GM23248 (cell line): ENCODE measurements at places on chromosomes 3 and 15. TPM values are rescaled to one million over a fixed set of nuclear protein-coding genes. Genes with fewer than 3 reads are reported as not detected.
A peak's percentile ranks its signal among the peaks of the same experiment; 100 is the strongest.

AHSG gene
- not detected in 2 replicates for polyA plus RNA-seq

GRCh38 chr15:90301707-90302300 lies 36.3 kb downstream of the NGRN start:
- no peak for DNase-seq

GRCh38 chr15:90707489-90707888 lies 9.7 kb upstream of the BLM start:
- no peak for DNase-seq

ANKRD63 gene
- not detected in 2 replicates for polyA plus RNA-seq

DNA sequence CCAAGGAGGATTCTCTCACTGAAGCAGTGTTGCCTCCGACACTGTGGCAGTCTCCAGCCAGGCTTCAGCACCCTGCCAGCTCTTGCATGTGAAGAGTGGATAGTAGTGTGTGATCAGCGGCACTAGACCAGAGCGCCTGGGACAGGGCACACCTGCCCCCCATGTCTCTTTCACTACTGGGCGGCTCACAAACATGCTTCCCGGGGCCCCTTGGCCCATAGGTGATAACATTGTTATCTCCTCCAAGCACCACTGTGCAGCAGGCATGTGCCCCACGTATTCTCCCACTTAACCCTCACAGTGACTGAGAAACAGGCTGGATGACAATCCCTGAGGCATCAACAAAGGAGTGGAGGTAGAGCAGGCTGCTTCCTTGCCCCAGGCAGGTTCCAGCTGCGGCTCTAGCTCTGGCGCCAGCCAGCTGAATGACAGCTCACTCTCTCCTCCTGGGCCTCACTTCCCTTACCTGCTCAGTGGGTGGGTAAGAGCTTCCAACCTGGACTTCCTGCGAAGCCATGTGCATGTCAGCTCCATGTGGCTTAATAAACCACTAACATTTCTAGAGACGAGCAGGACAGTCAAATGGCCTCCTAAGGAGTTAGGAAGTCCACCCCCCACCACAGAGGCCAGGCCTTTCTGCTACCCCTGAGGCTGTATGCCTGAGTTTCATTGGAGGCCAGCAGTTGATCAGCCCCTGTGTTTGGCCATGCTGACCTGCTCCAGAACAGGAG lies 37.8 kb downstream of the KLF13 start:
- DNase-seq = no peak

FAM81A gene
- 0.26 and 0.70 TPM in 2 replicates for polyA plus RNA-seq

- DNase-seq = peak; percentile 74
These were observed 186.4 kb downstream of the FAM43A start for GRCh38 chr3:194871864-194872668.
